ENCODE measurements at places on chromosomes 3 and 15. TPM values are rescaled to one million over a fixed set of nuclear protein-coding genes. Genes with fewer than 3 reads are reported as not detected.

Gene GPR27
- 0.25 TPM for total RNA-seq

Gene TTLL13
- total RNA-seq = 0.09 TPM

Gene EEFSEC
- 8.1 TPM for total RNA-seq

Gene KIF23
- total RNA-seq = 48.6 TPM

Gene ZNF385D
- total RNA-seq = 11.5 TPM

Gene UNC13C
- 0.81 TPM for total RNA-seq

Gene NTRK3
- total RNA-seq = 19.6 TPM

Gene FOXL2NB
- not detected for total RNA-seq

Gene UBAP1L
- 3.8 TPM for total RNA-seq

Gene CLDN1
- total RNA-seq = 0.18 TPM

Gene SAXO2
- total RNA-seq = 0.25 TPM

Gene NCKIPSD
- 8.1 TPM for total RNA-seq

Gene IL5RA
- total RNA-seq = not detected

Gene ADAMTS17
- not detected for total RNA-seq

Gene GOLGA8T
- total RNA-seq = not detected

Gene ANKUB1
- total RNA-seq = not detected

Gene ZBBX
- total RNA-seq = 0.16 TPM

Gene VIPR1
- 5.6 TPM for total RNA-seq

Gene CTXND1
- not detected for total RNA-seq

Gene ABHD17C
- 5.6 TPM for total RNA-seq

Gene UTS2B
- not detected for total RNA-seq

Gene NANOGP8
- not detected for total RNA-seq

Gene GOLGA8O
- 0.09 TPM for total RNA-seq

Gene MORC1
- not detected for total RNA-seq

Gene FBXO40
- total RNA-seq = not detected

Gene ROPN1
- not detected for total RNA-seq

Gene TRAIP
- total RNA-seq = 1.3 TPM

Gene SPESP1
- 0.98 TPM for total RNA-seq

Gene CCR9
- not detected for total RNA-seq

Gene SERPINI2
- total RNA-seq = not detected

Gene ARPIN
- total RNA-seq = 23.0 TPM

Gene CPNE4
- not detected for total RNA-seq

Gene CDHR4
- total RNA-seq = 0.09 TPM
